AML-193 (cell line): ENCODE measurements at places on chromosomes 12 and 14.

GRCh38 chr14:55819610-55820304 is 239.8 kb downstream of the KTN1 start:
- no peak for DNase-seq

DNA sequence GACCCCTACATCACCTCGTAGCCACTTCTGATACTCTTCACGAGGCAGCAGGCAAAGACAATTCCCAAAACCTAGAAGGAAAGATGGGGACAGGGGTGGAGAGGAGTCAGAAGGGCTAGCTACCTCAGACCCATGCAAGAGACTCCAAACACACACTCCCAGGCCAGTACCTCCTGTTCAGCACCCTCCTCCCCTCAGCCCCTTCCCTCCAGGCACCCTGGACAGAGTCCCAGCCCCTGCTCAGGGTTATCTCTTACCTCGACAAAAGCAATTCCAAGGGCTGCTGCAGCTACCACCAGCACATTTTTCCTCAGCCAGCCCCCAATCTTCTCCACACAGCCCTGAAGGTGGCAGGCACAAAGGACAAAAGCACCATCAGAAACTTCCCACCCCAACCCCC is 3.3 kb downstream of the CD63 start:
- no peak for DNase-seq

DNA sequence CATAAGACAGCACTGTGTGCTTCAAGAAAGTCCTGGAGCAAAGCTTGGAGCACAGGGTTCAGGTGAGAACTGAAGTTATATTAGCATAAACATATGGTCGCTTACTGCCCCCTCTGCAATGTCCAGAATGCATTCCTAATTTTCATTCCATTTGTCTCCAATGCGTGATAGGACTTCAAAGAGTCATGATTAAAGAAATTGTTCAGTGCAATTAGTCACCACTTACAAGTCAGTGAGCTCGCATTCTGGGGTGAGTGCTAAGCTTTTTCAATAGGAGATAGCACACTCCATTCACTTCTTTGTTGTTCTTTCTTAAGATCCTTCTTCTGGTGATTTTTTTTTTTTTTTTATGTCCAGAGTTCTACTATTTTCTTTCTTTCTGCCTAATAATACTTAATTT is 398.4 kb downstream of the SYT1 start:
- no peak for DNase-seq

GRCh38 chr12:65016881-65017650 is 104.0 kb downstream of the WIF1 start:
- no peak for DNase-seq

- DNase-seq = no peak
Measured at GRCh38 chr12:13222076-13222475, 25.6 kb downstream of the EMP1 start.

DNA sequence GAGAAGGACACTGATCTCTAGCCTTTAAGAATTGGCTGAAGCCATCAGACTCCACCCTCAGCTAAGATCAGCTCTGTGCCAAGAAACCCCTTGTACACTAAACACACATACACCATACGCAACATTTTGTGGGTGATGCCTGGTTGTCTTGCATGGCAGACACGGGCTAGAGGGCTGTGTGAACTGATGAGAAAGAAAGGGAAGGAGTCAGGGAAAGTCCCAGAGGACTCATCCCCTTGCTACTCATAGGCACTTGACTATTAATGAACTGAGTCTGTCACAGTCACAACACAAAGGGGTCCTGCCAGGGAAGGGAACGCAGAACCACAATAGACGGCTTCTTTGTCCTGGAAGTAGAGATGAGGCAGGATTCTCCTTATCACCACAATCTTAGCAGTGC is 80.8 kb downstream of the EMP1 start:
- DNase-seq = no peak

- DNase-seq = no peak
Measured at GRCh38 chr12:7787574-7788293, 1.5 kb upstream of the NANOG start.
